Suppressor macrophage (primary cell): ENCODE measurements at places on chromosomes 12 and 14.

DNA sequence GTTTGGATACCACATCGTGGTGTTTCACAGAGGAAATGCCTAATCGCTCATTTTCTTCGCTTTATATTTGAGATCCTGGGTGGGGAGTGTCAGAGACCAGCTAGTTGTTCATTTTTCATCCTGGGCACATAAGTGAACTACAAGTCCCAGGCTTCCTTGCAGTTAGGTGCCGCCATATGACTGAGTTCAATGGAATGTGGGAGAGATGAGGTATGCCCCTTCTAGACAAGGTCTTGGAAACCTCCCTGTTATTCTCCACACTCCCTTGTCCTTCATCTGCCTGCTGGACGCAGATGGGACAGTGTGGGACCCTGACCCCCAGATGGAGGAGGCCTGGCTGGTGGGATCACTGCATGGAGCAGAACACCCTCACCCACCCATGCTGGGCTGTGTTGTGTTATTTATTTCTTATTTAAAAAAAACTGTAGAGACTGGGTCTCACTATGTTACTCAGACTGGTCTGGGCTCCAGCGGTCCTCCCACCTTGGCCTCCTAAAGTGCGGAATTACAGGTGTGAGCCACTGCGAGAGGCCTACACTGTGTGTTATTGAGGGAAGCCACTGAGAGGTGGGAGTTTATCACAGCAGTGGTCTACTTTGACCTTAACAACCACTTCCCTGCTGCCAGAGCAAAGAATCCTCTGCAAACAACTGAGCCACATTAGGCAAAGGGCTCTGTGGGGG is 42.9 kb upstream of the VRK1 start:
- no peak for DNase-seq

DNA sequence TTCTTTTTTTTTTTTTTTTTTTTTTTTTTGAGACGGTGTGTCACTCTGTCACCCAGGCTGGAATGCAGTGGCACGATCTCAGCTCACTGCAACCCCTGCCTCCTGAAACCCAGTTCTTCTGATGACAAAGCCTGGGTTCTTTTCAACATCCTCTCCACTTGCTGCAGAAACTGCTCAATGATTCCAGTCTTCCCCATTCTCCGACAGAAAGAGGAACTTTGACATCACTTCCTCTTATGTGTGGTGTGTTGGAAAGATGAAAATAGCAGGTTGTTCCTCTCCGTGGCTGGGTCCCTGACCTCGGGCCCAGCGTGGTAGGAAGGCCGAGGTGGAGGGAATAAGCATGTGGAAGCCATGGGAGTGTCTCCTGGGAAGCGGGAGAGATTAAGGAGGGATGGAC is 198.4 kb downstream of the PHETA1 start:
- DNase-seq = peak; percentile 95

DNA sequence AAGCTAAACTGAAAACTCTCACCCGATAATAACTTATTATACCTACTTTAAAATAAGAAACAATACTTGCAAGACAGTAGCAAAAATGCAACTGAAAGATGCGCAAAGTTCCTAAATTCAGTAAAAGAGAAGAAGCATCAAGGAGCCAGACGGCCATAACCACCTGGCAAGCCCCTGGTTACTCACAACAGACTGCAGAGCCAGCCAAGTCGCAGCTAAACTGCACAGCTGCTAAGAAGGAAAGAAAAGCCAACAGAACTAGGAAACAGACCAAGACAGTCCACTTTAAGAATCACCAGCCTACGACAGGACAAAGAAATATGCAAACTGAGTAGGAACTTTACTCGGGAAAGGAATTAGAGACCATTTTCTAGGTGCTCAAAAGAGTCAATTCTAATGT is 127.9 kb downstream of the TMTC1 start:
- DNase-seq = no peak

GRCh38 chr12:57461276-57461916 is 1.8 kb downstream of the GLI1 start:
- DNase-seq = no peak

GRCh38 chr12:58504143-58504938 is 416.0 kb downstream of the LRIG3 start:
- no peak for DNase-seq

DNA sequence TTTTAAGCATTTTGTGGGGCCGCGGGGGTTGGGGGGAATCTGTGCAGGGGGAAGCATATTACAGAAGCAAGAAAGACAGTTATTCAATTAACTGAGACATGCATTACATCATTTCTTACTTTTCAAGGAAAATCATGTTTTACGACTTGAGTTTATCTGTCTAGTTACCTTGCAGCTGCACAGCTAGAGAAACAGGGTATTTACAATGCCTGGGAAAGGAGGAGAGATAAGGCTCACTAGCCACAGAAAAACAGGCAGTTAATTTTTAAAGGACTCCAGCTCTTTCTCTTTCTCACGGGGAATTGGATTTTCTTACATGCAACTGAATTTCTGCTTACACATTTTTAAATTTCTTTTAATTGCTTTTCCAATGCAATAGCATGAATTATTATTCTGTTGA is 22.2 kb downstream of the FCF1 start:
- no peak for DNase-seq

DNA sequence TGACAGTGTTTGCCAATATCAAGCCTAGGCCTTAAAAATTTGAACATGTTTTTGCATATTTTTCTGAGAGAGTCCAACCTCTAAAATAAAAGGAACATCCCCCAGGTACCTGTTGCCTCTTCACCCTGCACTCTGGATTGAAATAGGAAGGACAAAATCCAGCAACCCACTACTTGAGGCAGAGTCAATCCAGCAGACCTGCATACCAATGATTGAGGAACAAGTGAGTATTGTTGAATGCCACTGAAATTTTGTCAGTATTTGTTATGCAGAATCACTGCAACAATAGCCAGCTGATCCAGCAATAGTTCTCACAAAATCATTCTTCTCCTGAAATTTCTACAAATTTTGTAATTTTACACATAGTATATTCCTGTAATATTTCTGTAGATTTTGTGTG is 460.6 kb upstream of the FOXG1 start:
- no peak for DNase-seq

DNA sequence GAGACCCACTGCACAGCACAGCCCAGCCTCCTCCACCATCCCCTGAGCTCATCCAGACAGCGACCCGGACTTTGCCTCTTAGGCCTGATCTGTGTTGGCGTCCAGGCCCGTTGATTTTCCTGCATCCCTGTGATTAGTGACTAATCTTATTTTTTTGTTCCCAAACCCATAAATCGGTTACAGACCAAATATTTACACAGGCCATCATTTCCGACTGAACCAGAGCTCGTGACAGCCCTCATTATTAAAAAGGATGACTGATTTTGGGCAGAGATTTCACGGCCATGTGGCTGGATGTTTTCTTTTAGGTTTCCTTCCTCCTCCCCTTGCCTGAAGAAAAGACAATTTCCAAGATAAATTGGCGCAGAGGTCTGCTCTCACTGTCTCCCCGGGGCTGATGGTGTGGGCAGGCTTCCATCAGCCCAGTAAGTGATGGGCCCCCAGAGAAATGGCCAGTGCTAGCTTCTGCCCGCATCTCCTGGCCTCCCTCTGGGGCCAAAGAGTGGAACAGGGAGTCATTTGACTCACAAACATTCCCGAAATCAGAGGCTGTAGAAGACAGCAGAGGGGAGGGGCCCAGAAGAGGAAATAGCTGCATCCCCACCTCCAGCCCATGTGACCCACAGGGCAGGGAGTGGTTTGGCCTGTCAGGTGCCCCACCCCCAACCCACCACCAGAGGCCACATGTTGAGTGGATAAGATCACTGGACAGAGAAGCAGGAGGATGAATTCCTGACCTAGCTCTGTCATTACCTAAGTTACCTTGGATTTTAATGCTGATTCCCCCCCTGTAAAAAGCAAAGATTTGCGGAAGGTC is 283.5 kb downstream of the KSR2 start:
- DNase-seq = peak; percentile 15

GRCh38 chr12:109767456-109767855 is 53.8 kb downstream of the FAM222A start:
- no peak for DNase-seq

DNA sequence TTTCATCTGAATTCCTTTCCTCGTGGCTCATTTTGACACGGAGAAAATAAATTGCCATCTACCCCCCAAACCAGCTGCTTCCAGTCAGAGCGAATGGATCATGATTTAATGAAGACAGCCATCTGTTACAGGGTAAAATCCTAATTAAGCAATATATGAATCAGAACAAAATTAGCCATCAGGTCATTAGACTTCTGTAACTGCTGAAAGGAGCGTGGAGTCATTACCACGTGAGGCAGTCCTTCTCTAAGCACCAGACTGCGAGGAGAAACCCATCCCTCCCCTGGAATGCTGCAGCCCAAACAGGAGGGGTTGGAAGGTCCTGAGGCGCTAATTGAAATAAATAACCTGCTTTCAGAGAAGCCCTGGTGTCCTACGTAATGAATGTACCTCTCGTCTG is 51.1 kb upstream of the TCL1A start:
- no peak for DNase-seq

- no peak for DNase-seq
Observed at GRCh38 chr12:129779033-129779432, 124.8 kb downstream of the TMEM132D start.

DNA sequence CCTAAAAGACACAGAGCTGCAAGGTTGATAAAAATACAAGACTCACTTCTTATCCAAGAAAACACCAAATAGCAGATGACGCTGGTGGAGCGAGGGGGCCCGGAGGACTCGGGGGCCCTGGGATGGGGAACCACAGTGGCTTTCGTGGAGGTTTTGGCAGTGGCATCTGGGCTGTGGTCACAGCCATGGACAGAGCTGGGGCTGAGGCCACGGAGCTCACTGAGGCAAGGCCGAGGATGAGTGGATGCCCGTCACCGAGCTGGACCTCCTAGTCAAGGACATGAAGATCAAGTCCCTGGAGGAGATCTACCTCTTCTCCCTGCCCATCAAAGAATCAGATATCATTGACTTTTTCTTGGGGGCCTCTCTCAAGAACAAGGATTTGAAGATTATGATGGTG is 117.2 kb downstream of the PTPRO start:
- no peak for DNase-seq

- DNase-seq = no peak
Observed at GRCh38 chr14:96434040-96434439, 42.1 kb downstream of the AK7 start.

DNA sequence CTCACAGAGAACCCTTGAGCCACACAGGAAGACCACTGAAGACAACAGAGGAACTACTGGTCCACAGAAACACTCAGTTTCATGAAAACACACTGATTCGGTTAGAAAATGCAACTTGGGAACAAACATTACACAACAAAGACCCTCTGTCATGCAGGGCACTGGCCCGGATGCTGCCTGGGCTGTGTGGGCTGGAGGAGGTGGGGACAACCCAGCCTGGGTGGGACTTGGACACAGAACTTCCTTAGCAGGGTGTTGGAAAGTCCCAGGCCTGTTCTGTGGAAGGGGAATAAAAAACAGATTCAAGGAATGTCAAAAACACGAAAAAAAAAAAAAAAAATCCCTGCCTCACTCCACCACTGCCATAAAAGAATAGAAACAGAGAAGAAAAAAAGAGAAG is 181.0 kb downstream of the MON2 start:
- DNase-seq = peak; percentile 46

GRCh38 chr12:64170024-64170423 is 52.1 kb downstream of the KICS2 start:
- no peak for DNase-seq

DNA sequence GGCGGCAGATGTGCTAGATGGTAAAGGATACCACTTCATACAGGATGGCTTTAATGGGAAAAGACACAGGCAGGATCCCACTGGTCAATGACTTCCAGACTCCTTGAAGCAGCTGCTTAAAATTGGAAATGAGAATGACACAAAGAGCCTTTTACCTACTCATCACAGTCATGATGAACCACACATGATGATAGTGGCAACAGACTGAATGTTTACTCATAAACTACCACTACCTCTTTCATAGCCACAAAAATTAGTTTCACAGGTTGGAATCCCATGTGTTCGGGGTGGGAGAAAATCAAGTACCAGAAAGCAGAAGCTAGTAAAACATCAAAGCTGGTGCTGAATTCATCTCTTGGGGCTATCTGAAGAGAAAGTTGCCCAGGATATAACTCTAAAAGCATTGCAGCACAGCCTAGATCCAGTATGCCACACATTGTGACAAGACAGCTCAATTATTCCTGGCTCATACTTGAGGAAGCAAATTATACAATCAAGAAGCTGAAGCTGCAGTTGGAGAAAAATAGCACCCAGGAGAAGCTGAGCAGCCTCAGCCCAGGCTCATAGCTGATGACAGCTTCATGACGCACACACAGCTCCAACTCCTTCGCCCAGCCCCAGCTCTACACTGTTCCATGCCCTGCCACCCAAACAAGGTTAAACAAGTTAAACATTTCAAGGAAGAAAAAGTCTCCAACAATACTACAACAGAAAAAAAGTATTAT is 29.0 kb upstream of the C12orf50 start:
- DNase-seq = no peak

DNA sequence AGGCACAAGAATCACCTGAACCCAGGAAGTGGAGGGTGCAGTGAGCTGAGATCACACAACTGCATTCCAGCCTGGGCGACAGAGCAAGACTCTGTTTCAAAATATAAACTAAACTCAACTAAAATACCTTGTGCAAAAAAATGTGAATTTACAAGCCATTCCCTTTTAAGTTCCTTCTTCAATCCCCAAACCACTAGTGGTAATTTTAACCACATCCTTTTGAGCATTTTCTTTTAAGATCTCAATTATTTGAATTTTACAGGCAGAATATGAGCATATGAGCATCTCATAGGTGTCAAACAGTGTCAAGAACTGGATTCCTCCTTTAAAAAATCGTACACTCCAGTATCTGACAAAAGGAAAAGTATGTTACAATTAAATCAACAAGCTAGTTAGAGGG is 57.0 kb upstream of the NPFF start:
- no peak for DNase-seq

DNA sequence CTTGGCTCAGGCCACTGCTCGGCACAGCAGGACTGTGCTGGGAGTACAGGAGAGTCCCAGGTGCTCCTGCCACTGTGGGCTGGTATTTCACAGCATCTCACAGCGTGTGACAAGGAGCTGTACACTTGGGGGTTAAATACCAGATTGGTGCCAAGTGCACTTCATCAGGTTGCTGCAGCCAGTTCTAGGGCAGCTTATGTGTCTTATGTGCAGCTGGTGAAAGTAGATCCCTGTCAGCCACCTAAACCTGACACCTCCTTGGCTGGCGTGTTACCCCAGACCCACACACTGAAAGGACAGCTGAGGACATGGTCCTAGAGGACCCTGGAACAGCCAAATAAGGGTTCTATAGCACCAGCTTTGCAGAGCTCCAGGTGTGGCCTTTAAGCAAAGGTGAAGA is 18.9 kb downstream of the PLEKHH1 start:
- no peak for DNase-seq

- peak; percentile 81 for DNase-seq
Observed at GRCh38 chr14:77301103-77301502, 19.6 kb downstream of the POMT2 start.
